ENCODE measurements at places on chromosomes 12 and 14. TPM values are rescaled to one million over a fixed set of nuclear protein-coding genes. Genes with fewer than 3 reads are reported as not detected.

KRT82 gene
- not detected for polyA plus RNA-seq

PLCZ1 gene
- polyA plus RNA-seq, result 1.4 TPM

SLC2A14 gene
- 0.16 TPM for polyA plus RNA-seq

ACRBP gene
- polyA plus RNA-seq, result 6.5 TPM

PRKD1 gene
- 24.5 TPM for polyA plus RNA-seq

ANG gene
- polyA plus RNA-seq, result 7.2 TPM

GALNT9 gene
- polyA plus RNA-seq, result 3.5 TPM

PNMA1 gene
- polyA plus RNA-seq, result 53.1 TPM

TAS2R8 gene
- not detected for polyA plus RNA-seq

CHST11 gene
- polyA plus RNA-seq, result 12.3 TPM

AHNAK2 gene
- polyA plus RNA-seq, result 2.3 TPM

IL26 gene
- not detected for polyA plus RNA-seq

RNU4-1 gene
- polyA plus RNA-seq, result not detected

LRRIQ1 gene
- 13.8 TPM for polyA plus RNA-seq

FSCB gene
- polyA plus RNA-seq, result not detected

KRT77 gene
- not detected for polyA plus RNA-seq

OR4E2 gene
- not detected for polyA plus RNA-seq

BEST3 gene
- 0.40 TPM for polyA plus RNA-seq

GALNT8 gene
- polyA plus RNA-seq, result 1.4 TPM

GSC gene
- not detected for polyA plus RNA-seq

LGALS3 gene
- 55.3 TPM for polyA plus RNA-seq

CCND2 gene
- polyA plus RNA-seq, result 58.9 TPM

RPGRIP1 gene
- 0.53 TPM for polyA plus RNA-seq

NOS1 gene
- polyA plus RNA-seq, result 0.19 TPM

PRH2 gene
- 0.72 TPM for polyA plus RNA-seq

JPH4 gene
- polyA plus RNA-seq, result 1.2 TPM

ESPL1 gene
- 20.4 TPM for polyA plus RNA-seq

OR4K14 gene
- not detected for polyA plus RNA-seq

LACRT gene
- polyA plus RNA-seq, result not detected

TAS2R19 gene
- 1.5 TPM for polyA plus RNA-seq

MYF6 gene
- polyA plus RNA-seq, result 0.49 TPM

LPAR5 gene
- 1.3 TPM for polyA plus RNA-seq

C1R gene
- 94.4 TPM for polyA plus RNA-seq

EIF2S1 gene
- polyA plus RNA-seq, result 88.7 TPM

KCNA5 gene
- polyA plus RNA-seq, result 1.8 TPM

SLC5A8 gene
- not detected for polyA plus RNA-seq

SOX5 gene
- polyA plus RNA-seq, result 42.1 TPM

NFATC4 gene
- polyA plus RNA-seq, result 102 TPM

INHBC gene
- 0.29 TPM for polyA plus RNA-seq

P2RX2 gene
- 4.9 TPM for polyA plus RNA-seq

NAV3 gene
- 5.8 TPM for polyA plus RNA-seq

KIF5A gene
- polyA plus RNA-seq, result 5.6 TPM

YARS2 gene
- 25.5 TPM for polyA plus RNA-seq

MGST1 gene
- 72.3 TPM for polyA plus RNA-seq

ACTN1 gene
- polyA plus RNA-seq, result 144 TPM

PPP1R36 gene
- 0.68 TPM for polyA plus RNA-seq

AMIGO2 gene
- 3.2 TPM for polyA plus RNA-seq

SYT1 gene
- 6.4 TPM for polyA plus RNA-seq

OR6C70 gene
- not detected for polyA plus RNA-seq

SERPINA10 gene
- 0.08 TPM for polyA plus RNA-seq

APOLD1 gene
- 9.2 TPM for polyA plus RNA-seq

POTEG gene
- not detected for polyA plus RNA-seq

DEPDC4 gene
- polyA plus RNA-seq, result 8.6 TPM

LGR5 gene
- 4.6 TPM for polyA plus RNA-seq

RDH5 gene
- polyA plus RNA-seq, result 15.0 TPM

All from right lung (tissue), 10 donors.